CD4-positive, alpha-beta T cell treated with Interleukin-21 for 1 hour (primary cell): ENCODE measurements at places on chromosomes 12 and 14.

DNA sequence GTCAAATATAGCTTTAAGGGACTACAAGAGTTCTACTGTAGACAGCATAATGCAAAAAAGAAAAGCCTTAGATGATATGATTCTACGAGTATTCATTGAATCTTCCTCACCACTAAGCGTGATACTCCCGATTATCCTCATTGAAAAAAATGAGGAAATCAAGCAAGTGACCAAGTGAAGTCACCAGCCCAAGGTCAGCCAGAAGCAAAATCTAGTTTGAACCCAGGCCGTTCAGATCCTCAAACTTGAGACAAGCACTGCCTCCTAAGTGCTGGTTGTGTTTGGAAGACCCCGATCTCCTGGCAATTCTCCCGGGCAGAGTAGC lies 845 bp downstream of the GIT2 start:
- no peak for DNase-seq

DNA sequence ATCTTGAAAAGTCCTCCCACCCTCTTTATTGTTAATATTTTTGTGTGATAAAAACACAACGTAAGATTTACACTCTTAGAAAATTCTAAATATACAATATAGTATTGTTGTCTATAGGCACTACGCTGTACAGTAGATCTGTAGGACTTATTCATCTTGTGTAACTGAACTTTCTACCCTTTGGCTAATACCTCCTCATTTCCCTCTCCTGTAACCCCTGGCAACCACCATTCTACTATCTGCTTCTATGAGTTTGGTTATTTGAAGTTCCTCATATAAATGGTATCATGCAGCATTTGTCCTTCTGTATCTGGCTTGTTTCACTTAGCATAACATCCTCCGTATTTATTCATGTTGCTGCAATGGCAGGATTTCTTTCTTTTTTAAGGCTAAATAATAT lies 5.2 kb upstream of the CLEC9A start:
- no peak for DNase-seq

- no peak for DNase-seq
These were observed 26.2 kb upstream of the ETNK1 start for GRCh38 chr12:22598763-22599161.

DNA sequence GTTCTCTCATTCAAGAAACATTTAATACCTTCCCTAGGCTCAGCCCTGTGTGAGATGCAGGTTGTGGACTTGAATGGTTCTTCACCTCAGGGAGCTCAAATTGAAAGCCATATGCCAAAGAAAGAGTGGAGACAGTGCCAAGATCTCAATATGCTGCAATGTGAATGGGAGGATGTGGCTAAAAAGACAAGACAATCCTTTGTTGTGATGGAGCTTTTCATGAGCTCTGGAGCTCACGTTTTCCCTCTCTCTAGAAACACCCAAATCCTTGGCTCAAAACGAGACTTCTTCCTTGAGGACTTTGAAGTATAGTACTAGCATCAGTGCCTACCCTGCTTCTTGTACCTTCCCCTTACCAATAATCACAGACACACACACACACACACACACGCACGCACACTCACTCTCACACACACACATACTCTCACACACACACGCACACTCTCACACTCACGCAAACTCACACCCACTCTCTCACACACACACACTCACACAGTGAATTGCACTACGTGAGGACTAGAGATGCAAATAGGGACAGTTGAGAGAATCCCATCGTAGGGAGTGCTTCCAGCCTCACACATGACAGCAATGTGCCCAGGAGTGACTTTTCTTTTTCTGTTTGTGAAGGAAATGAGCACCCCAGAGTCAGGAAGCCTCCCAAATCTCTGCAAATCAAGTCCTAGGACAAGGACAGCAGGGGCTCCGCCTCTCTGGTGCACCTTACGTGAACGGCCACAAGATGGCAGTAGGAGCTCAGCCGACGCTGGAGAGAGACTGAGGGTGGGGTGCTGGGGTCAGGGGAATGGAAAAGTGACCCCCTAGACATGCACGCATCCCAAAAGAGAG lies 231.4 kb downstream of the PCNX1 start:
- peak; percentile 56 for DNase-seq

DNA sequence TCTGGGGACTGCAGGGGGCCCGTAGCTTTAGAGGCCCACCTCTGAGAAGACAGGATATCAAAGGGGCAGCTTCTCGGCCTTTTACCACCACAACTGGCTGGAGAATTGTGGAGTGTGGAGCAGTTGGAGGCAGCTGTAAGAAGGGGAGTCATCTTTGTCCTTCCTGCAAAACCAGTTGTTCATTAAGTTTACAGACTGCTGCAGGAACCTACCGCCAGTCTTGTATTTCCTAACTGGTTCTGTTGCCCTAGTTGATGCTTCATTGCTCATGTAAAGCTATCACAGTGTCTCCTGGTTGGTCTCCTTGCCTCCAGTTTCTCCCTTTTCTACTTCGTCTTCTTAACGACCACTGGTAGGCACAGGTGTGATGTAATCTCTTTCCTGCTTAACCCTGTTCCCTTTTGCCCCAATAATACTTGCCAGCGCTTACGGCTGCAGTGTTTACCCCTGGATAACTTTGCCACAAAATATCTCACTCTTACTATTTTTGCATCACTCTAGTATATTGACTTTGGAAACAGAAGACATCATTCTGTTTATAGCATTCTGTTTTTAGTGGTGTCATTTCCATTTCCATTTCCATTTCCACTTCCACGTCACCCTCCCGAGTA lies 11.9 kb downstream of the ESPL1 start:
- no peak for DNase-seq

GRCh38 chr12:70698345-70698744 lies 61.1 kb upstream of the PTPRB start:
- DNase-seq: no peak

DNA sequence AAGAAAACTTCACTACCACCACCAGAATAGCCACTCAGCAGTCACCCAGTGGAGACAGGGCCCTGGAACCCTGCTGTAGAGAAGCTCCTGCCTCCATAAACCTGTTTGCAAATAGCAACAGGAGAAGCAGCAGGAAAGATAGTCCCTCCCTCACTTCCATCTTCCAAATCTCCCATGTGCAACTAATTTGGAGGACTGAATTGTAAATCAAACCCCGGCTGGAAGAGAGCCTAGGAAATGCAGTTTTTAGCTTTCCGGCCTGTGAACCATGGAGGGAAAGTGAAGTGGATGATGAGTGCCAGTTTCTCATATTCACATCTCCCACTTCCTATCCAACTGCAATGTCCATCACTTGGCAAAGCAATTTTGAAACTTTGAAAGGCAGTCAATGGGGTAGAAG lies 167.2 kb upstream of the FRMD6 start:
- no peak for DNase-seq

DNA sequence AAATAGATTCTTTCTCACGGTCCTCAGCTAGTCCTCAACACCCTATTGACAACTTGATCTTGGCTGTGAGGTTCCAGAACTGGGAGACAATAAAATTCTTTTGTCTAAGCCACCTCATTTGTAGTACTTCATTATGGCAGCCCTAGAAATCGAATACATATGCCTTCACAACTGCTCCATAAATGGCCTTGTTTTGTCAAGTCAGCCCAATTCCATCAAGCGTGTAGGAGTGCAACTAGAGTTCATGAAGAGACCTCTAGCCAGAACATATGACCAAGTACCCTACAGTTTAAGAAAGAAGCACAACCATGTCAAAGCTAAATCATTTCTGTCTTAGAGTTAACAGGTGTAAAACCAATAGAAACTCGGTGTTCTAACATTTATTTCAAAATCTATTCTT lies 45.0 kb upstream of the PLEKHA5 start:
- no peak for DNase-seq

- DNase-seq: no peak
These were observed 28.7 kb downstream of the MLXIP start for GRCh38 chr12:122107261-122107660.

- DNase-seq: no peak
These were observed 1.8 kb upstream of the CHST11 start for GRCh38 chr12:104454997-104455396.

GRCh38 chr14:37596790-37597472 lies 1.5 kb downstream of the TTC6 start:
- no peak for DNase-seq

GRCh38 chr12:52183544-52183910 lies 8.3 kb downstream of the KRT80 start:
- no peak for DNase-seq

- DNase-seq: no peak
These were observed 336.4 kb downstream of the CCER1 start for GRCh38 chr12:90618586-90618985.

GRCh38 chr14:48096897-48097296 lies 421.5 kb upstream of the MDGA2 start:
- no peak for DNase-seq

GRCh38 chr14:67140556-67140955 lies 48.7 kb upstream of the GARIN2 start:
- DNase-seq: no peak

GRCh38 chr12:51238037-51238509 lies 553 bp upstream of the DAZAP2 start:
- no peak for DNase-seq

GRCh38 chr14:70753518-70753953 lies 55.8 kb downstream of the MAP3K9 start:
- DNase-seq: no peak

- no peak for DNase-seq
These were observed 104.1 kb downstream of the CHST11 start for GRCh38 chr12:104560881-104561280.

DNA sequence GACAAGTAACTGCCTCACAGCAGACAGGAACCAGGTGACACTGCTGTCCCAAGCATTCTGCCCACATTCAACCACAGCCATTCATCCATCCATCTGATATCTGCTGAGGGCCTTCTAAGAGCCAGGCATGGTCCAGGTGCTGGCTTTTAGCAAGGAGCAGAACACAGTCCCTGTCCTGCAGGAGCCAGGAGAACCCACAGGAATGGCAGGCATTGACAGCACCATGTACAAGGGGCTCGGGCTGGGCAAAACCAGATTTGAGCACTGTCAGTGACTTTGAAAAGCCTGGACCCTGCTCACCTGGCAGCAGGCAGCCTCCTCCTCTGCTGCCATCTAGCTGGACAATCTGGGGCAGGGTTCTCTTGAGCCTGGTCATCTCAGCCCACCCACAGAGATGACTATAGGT lies 137.0 kb downstream of the ZFP36L1 start:
- DNase-seq: no peak

GRCh38 chr12:133204264-133204603 lies 22.9 kb downstream of the ZNF268 start:
- DNase-seq: no peak

- DNase-seq: no peak
These were observed 22.8 kb downstream of the TMEM19 start for GRCh38 chr12:71708658-71709057.

GRCh38 chr12:53695152-53696145 lies 19.6 kb upstream of the ATP5MC2 start:
- DNase-seq: peak; percentile 17

DNA sequence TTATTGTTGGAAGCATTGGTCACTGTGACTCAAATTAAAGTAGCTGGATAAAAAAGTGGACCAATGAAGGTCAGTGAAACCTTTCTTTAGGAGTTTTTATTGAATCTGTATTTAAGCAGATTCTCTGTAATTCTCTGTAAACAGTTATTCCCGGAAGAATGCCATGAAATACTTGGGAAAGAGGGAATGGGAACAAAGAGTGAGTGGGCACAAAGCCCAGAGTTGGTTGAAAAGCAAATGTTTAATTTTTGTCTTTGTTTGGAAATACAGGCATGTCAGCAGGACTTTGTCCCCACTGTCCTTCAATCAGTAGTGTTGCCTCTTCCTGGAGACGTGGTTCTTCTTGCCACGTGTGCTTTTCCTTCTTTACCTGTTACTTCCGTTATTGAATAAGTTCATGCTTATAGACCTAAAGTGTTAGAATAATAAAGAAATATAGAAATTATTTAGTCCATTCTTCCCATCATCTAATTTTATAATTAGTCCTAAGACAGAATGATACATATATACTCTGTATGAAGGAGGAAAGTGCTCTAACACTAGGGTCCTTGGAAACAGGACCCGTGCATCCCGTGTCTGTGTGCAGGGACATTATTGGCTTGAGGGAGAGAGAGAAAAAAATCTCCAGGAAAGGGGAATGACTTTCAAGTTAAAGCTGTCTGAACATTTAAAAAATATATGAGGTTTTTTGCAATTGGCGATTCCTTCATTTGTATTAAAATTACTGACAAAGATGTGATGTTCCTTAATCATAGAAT lies 2.0 kb upstream of the ANG start:
- no peak for DNase-seq

- DNase-seq: no peak
These were observed 352.0 kb downstream of the ZFP36L1 start for GRCh38 chr14:68440820-68441219.

- DNase-seq: no peak
These were observed 4.0 kb downstream of the KRT5 start for GRCh38 chr12:52515927-52516831.

DNA sequence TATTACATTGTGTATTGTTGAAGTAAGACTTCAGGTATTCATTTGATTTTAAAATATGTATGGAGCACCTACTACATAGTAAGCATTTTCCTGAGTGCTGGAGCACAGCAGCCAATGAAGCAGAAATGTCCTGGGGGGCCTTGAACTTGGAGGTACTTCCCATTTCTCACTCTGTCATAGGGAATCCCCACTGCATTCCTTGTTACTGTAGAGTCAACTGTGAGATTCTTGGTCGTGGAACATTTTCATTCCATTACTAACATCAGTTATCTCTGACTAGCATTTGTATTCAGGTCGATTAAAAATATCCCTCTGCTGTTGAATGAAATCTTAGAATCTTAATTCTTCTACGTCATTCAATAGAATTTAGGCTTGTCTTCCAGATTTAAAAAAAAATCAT lies 66.7 kb downstream of the PDE3A start:
- no peak for DNase-seq

- DNase-seq: peak; percentile 72
These were observed 169.0 kb upstream of the EEA1 start for GRCh38 chr12:93098077-93098476.
